ENCODE measurements at places on chromosomes 3 and 15.
A peak's percentile ranks its signal among the peaks of the same experiment; 100 is the strongest.

DNA sequence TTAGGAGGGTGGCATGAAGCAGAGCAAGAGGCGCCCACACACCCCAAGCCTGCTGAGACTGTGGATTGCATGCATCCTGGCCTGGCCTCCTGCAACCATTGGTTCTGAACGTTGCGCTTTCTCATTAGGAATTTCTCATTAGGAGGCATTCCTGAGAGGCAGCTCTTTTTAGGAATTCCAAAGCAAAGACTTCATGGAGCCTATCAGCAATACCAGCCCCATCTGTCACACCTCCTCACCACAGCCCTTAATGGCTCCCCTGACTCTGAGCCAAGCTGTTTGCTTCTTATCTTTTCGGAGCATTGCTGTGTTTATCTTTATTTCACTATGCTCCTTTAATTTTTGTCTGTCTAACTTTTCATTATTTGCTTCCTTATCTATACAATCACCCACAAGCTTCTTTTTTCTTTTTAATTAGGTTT is 226.9 kb downstream of the CACNA2D3 start:
- peaks cover 2% of the 10 kb centered on the region for H3K27me3 ChIP-seq
- no peaks in the 10 kb centered on the region for H3K4me1 ChIP-seq
- no peaks in the 10 kb centered on the region for H3K36me3 ChIP-seq
- DNase-seq, result no peak
- H3K27ac ChIP-seq, result no peak overlapping the region

- H3K4me1 ChIP-seq, result peaks cover 2% of the 10 kb centered on the region
- H3K4me3 ChIP-seq, result no peak overlapping the region
- no peak overlapping the region for H3K27ac ChIP-seq
- no peak for DNase-seq
- H3K27me3 ChIP-seq, result peaks cover 10% of the 10 kb centered on the region
These were observed 50.0 kb downstream of the TRIM42 start for GRCh38 chr3:140727886-140728285.

DNA sequence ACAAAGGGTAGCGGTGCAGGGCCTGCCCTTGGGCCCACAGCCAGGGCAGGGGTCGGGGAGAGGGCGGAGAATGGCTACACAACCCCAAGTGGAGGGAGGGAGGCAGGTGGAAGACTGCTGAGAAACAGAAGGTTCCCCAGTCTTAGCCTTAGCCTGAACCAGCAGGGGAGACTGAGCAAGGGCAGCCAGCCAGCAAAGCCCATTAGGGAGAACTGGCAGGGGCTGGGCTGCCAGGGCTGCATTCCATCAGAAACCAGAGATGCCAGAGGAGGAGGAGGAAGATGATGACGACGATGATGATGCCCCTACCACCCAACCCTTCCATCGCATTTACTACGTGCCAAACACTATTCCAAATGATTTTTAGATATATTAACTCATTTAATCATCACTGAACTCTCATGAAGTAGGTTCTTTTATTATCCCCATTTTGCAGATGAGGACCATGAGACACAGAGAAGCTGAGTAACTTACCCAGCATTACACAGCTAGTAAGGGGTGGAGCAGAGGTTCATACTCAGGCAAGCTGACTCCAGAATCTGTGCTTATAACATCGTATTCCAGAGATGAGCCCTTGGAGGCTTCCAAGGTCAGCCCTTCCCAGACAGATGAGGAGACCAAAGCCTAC is 8.7 kb downstream of the SEMA7A start:
- H3K27me3 ChIP-seq, result no peaks in the 10 kb centered on the region
- DNase-seq, result no peak
- peak overlapping the region; percentile 90 for H3K27ac ChIP-seq
- H3K4me1 ChIP-seq, result peaks cover 85% of the 10 kb centered on the region

DNA sequence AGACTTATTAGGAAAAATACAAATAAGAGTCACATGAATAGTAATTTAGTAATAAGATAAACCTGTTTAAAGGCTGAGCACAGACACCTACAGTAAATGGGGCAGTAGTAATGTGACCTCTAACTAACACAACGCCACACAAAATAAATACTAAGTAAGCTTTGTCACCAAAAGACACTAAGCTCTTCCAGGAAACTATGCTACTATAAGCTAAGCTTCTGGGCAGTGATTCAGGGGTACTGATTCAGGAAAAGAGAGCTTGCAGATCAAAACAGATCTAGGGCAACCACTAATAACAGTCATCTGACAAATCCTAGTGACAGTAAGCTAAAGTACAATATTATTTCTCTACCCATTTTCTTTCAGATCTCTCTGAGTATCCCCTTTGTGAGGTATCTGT is 68.8 kb downstream of the PLOD2 start:
- H3K27me3 ChIP-seq, result no peaks in the 10 kb centered on the region
- no peak for DNase-seq

GRCh38 chr3:174951034-174951433 is 91.9 kb downstream of the NAALADL2 start:
- no peaks in the 10 kb centered on the region for H3K4me1 ChIP-seq
- no peak for DNase-seq
- H3K36me3 ChIP-seq, result no peaks in the 10 kb centered on the region
- H3K27ac ChIP-seq, result no peak overlapping the region

DNA sequence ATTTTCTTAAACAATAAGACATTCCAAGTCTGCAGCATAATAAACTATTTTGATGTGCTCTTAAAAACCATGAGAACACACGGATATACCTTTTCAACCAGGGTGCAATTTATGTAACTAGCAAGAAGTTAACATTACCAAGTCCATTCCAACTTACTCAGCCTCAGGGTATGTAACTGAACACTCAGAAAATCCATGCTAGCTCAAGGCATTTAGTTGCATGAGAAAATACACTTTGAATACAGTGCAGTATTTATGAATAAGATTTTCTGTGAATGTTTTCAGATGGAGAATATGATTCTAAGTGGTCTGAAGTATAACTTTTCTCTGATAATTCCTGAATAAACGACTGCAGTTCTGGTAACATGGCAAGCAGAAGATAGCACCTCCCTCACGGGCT is 124.3 kb downstream of the SNRK start:
- peaks cover 2% of the 10 kb centered on the region for H3K4me1 ChIP-seq
- no peak overlapping the region for H3K4me3 ChIP-seq
- H3K27me3 ChIP-seq, result no peaks in the 10 kb centered on the region
- no peak overlapping the region for H3K27ac ChIP-seq

GRCh38 chr3:193317682-193318300 is 60.8 kb downstream of the ATP13A5 start:
- peaks cover 2% of the 10 kb centered on the region for H3K27me3 ChIP-seq
- DNase-seq, result no peak
- H3K4me3 ChIP-seq, result no peak overlapping the region
- H3K36me3 ChIP-seq, result no peaks in the 10 kb centered on the region

DNA sequence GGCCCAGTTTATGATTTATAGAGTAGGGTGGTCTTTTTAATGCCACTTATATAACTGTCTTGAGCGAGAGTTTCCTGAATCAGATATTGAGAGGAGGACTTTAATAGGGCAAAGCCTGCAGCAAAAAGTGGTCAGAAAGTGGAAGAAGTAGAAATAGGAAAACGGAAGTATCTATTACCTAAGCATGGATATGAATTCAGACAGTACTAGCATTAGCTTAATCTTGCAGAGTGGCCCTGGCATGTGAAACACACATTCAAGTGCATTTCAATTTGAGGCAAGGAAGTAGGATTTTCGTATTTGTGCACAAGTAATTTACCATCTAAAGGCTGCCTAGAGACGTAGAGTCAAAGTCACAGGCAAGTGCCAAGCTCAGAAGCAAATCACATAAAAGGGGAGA is 622.3 kb downstream of the DIPK2A start:
- no peak overlapping the region for H3K4me3 ChIP-seq
- H3K27ac ChIP-seq, result no peak overlapping the region
- no peaks in the 10 kb centered on the region for H3K27me3 ChIP-seq
- no peaks in the 10 kb centered on the region for H3K36me3 ChIP-seq

DNA sequence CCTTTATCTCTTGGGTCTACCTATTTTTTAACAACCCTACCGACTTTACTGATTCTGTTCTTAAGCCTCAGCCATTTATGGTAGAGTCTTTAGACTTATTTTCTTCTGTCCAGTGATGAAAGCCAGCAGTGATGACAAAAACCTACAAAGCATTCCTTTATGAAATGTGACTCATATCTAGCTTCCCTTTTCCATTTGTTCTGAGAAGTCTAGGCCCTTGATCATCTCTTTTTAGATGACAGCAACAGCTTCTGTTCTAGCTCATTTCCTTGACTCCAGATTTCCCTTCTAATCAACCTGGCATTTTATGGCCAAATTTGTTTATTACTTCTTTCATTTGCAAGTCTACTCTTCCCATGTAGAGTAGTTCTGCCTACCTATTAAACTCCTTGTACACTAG is 36.1 kb downstream of the CFAP44 start:
- no peak overlapping the region for H3K27ac ChIP-seq
- no peak overlapping the region for H3K4me3 ChIP-seq
- DNase-seq, result no peak
- no peaks in the 10 kb centered on the region for H3K4me1 ChIP-seq
- peaks cover 19% of the 10 kb centered on the region for H3K36me3 ChIP-seq
